Activated T-helper 1 cell treated with anti-CD3 and anti-CD28 coated beads, Interleukin-2, amount 50 U/mL, for 16 hours (primary cell): ENCODE measurements at places on chromosomes 7 and 10.
A peak's percentile ranks its signal among the peaks of the same experiment; 100 is the strongest.

DNA sequence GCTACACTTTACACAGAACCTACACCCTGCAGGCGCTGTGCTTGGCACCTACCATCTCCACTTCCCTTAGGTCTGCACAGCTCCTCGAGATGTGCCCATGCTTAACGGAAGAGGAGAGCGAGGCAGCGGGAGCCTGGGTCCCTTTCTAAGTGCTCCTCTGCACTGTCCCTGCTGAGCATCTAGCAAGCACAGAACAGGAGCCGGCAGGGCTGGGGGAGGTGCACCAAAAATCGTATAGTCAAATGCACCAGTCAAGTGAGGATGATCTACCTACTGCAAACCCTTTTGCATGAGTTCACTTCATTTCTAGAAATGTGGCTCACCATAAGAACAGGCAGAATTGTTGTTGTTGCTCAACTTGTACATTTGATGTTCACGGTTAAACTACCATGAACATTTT, 267.7 kb downstream of the TNS3 start:
- DNase-seq = no peak

DNA sequence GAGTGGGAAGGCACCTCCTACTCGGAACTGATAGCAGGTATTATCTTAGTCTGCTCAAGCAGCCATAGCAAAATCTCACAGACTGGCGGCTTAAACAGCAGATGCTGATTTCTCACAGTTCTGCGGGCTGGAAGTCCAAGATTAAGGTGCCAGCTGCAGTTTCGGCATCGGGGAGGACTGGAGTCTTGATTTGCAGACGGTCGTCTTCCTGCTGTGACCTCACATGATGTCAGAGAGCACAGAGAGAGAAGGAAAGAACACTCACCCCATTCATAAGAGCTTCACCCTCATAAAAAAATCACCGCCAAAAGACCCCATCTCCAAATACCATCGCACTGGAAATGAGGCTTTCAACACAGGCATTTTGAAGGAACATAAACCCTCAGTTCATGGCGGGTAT, 216.5 kb upstream of the PITRM1 start:
- DNase-seq = no peak

DNA sequence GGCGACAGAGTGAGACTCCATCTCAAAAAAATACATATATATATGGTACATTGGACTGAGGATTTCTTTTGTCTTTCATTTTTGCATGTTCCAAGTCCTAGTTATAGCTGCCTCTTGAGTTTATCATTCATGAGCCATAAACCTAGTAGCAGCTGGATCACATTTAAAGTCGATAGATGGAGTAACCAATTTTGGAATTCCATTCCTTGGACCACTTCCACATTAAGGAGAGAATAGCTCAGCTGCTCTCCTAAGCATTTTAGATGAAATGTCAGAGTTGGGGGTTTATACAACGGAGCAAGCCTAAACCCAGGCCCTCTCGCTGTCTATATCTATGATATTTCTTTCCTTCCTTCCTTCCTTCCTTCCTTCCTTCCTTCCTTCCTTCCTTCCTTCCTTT, 141.2 kb downstream of the LYZL1 start:
- DNase-seq = no peak

DNA sequence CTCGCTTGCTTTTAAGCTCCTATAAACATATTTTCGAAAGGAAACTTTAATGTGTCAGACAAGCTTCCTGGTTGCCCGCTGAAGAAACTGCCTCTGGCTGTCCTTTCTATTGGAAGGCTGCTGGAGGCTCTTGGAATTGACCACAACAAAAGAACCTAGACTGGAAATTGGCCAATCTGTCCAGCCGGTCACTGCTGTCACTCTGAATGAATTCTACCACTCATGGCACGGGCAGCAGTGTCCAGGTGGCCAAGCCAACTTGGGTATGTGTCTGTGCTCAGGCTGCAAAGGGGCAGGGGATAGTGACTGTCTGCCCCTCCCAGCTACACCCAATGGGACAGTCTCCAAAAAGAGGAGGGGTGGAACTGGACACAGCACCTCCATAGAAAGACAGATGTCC, 57.6 kb downstream of the CDH23 start:
- no peak for DNase-seq

DNA sequence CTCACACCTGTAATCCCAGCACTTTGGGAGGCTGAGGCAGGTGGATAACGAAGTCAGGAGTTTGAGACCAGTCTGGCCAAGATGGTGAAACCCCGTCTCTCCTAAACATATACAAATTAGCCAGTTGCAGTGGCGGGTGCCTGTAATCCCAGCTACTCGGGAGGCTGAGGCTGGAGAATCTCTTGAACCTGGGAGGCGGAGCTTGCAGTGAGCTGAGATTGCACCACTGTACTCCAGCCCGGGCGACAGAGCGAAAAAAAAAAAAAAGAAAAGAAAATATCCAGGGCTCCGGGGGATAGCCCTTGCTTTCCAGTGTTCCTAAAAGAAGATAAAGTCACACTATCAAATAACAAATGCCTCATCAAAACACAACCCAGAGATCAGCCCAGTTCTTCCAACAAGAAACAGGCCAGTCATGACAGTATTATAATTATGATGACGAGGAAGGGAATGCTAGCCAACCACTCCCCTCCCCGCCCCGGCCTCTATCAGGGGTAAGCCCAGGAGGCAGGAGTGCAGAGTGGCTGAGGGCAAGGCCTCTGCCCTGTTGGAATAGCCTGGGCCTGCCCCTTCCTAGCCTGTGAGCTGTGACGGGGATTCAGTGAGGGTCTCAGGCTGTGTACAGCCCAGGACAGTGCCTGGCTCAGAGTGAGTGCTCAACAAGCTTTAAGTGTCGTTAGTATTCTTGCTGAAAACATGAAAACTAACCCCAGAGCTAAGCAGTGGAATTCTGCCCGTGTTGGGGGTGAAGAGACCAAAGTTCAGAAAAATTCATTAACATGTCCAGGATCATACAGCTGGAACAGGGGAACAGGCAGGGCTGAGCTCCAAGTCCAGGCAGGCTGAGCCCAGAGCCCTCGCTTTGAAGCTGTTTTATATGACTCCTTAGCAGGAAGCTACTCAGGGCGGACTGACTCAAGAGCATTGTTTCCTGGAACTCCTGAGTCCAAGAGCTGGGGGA, 54.3 kb downstream of the FAM241B start:
- DNase-seq = no peak

DNA sequence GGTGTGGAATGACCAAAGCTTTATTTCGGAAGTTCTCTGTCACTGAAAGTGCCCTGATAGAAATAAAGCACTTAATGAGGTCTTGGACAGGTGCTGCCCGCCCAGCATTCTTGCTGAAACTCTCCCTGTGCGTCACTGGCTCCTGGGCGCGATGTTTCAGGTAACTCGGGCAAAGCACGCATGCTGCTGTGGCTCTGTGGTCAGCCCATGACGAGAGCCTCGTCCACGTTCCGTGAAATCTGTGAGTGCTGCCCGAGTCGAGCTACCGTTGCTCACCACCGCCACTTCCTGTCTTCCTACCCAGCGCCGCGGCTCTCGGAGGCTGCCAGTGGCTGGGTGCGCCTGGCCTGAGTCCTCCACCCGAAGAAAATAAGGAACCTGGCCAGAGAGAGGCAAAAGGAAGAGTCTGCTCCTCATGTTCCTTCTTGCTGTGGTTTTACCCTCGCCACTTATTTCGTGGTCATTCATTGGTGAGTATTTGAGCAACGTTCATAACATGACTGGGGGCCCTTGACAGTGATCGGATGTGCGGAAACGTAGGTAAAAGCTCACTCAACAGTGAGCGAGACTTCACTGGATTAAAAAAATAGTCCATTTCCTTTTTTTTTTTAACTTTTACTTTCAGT, 95.5 kb downstream of the MAP3K8 start:
- DNase-seq = peak; percentile 52
